ENCODE measurements at places on chromosomes 1 and 21. TPM values are rescaled to one million over a fixed set of nuclear protein-coding genes. Genes with fewer than 3 reads are reported as not detected.

DNA sequence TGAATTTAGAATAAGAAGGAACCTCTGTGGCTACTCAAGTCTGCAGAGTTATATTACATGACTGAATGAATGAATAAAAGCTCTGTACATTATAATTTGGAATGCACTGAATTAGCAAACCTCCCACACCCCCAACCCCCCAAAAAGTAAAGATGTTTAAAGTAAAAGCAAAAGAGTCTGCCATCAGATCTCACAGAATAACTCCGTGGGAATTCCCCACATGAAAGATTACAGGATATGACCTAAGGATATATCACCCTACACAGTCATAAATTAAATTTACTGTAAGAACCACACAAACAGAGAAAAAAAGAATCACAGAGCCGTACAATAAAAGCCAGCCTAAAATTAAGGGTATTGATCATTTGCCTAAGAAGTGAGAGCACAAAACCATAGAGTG is 587.3 kb downstream of the PTPRC start:
- DNase-seq, result no peak

The FNDC5 gene
- not detected for total RNA-seq

The BARHL2 gene
- not detected for total RNA-seq

The SLC1A7 gene
- not detected for total RNA-seq

The ROR1 gene
- total RNA-seq, result not detected

The MIXL1 gene
- not detected for total RNA-seq
